ENCODE measurements at places on chromosomes 4 and X.

DNA sequence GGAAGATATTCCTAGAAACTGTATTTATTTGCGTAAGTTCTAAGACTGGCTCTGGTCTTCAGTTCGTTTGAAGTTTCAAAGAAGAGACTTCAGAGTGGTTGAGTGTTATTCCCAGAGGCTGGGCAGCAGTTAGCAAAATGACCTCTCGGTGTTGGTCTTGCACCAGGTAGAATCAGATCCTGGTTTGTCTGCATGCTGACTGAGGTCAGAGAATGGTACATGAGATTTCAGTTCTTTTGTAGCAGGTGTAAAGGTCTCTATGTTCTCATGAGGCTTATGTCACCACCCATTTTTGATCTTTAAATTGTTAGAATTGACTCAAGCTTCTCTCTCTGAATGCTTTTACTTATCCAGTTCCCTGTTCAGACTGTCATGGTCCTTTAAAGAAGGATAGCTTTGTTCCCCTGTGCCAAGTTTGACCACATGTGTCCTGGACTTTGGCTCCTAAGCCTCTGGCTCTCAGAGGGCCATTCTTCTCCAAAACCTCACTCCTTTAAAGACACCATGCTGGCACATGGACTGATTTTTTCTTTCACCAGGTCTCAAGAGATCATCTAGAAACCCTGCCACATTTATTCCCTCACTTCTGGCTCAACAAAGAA lies 355.8 kb upstream of the BOD1L1 start:
- DNase-seq, result no peak

GRCh38 chr4:6891436-6892170 lies 18.0 kb upstream of the TBC1D14 start:
- no peak for DNase-seq

GRCh38 chrX:152638443-152638904 lies 779 bp downstream of the GABRQ start:
- no peak for DNase-seq

- DNase-seq, result no peak
These were observed 29.0 kb upstream of the GPM6B start for GRCh38 chrX:13845721-13846378.

GRCh38 chrX:138742217-138742616 lies 30.7 kb upstream of the FGF13 start:
- DNase-seq, result no peak

DNA sequence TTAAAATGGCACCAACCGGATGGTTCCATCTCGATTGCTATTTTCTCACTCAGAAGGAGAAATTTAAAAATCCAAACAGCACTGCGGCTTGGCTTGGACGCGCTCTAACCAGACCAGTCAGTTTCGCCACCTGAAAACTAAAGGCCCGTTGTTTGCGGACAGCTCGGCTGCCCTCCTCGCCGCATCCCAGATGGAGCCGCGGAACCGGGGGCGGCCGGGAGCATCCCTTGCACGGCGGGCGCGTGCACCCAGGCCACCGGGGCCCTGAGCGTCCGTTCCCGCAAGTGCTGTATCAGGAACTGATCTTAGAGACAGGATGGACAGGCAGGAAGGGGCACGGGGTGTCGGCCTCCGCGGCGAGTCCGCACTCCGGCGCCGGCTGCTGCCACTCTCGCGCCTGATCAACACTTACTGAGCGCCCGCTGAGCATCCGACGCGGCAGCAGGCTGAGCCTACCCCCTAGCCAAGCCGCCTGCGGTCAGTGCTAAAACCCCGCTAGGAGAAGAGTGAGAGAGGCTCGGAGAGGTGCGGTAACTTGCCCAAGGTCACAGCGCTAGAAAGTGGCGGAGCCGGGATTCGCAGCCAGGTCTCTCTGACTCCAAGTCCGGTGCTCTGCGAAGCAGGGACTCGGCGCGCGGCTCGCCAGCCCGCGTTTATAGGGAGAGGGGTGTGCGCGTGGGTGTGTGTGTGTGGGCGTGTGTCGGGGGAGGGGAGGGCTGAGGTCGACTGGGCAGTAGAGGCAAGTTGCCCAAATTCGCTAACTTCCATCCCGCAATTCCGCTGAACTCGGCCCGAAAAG lies at the start of gene CITED1:
Gene CITED1 (minus strand): TSS at position 629 of the 799 bp plus-strand sequence. CDS start 3,045 bp downstream, outside the sequence.
- no peak for DNase-seq

DNA sequence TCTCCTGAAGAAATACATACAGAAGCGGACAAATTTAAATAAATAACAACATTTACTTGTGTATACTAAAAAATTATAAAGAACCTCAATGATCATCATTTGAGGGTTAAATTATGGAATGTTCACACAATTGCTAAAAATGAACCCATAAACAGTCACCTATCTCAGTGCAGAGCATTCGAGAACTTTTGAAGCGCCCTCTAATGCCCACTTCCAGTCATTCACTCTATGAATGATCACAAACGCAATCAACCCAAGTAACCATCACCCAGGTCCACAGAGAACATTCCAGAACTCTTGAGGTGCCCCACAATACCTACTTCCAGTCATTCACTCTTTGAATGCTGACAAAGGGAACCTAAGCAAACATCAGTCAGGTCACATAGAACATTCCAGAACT lies 103.5 kb upstream of the PLAC1 start:
- no peak for DNase-seq
